ENCODE measurements at places on chromosomes 2 and 18.
A peak's percentile ranks its signal among the peaks of the same experiment; 100 is the strongest.

DNA sequence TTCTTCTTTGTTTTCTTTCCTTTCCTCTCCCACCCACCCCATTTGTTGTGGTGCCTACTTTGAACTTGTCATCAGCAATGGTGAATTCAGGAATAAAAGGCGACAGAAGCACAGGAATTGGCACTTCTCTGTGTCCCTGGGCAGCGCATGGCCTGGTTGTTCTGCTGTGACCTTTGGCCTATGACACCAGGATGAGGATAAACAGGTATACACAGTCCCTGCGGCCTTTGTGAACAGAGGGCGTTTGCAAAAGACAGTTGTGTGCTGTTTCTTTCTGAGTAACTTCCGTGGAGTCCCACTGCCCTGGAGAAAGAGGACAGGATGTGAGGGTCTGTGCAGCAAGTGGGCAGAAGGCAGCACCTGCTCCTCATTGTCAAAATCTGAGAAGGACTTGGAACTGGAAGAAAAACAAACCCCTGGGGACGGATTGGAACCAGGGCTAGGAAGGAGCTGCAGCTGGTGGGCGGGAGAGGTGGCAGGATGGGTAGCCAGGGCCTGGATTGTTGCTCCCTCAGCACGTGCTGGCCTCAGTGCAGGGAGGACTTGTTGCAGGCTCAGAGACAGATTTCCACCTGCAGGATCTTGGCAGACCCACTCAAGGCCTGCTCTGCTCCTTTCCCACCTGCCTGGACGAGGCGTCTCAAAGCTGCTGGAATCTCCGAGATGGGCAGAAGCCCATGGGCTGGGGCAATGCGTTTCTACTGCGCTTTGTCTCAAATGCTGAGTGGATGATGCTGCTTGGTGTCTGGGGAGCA, 159.5 kb downstream of the ACKR3 start:
- DNase-seq = no peak

GRCh38 chr18:45365835-45366234, 249.4 kb upstream of the SLC14A2 start:
- DNase-seq = no peak

GRCh38 chr2:241179899-241180298, 8.6 kb upstream of the ANO7 start:
- DNase-seq = no peak

DNA sequence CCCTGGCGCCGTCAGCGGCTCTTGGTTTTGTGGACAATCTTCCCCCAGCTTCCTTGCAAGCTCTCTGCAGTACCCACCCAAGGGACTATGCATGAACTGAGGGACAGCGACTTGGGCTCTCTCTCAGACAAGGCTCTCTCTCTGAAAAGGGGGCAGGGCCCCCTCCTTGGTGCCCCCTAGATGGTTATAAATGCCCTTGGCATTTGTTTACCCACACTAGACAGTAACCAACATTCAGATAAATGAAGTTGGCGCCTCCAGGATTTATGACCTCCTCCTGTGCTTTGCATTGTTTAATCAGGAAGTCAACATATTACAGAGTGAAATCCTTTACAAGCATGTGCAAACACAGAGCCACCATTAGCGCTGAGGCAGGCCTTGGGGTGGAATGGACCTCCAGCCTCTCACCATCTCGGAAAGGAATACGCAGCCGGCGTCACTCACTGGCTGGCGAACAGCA, 547.4 kb upstream of the ID2 start:
- DNase-seq = no peak

DNA sequence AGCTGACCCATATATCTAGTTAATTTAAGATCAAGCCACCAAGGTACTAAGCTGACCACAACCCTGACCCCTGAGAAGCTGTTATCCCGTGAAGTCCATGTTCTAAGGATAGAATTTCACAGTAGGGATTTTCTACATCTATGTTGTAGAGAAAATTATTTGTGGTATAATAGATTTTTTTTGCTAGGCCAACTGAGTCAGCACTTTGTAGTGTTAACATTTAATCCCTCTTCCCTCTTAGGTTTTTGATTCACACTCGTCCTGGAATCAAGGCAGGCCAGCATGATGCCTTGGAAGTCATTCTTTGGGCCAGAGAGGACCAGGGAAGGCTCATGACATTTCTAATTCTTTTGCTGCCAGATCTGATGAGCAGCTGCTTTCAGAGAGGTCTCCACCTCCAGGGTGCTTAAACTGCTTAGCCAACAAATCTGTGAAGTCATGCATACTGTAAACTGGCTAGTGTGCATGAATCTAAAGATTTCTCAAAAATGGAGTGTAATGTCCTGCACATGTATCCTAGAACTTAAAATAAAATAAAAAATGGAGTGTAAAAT, 102.5 kb downstream of the RBM43 start:
- DNase-seq = no peak

DNA sequence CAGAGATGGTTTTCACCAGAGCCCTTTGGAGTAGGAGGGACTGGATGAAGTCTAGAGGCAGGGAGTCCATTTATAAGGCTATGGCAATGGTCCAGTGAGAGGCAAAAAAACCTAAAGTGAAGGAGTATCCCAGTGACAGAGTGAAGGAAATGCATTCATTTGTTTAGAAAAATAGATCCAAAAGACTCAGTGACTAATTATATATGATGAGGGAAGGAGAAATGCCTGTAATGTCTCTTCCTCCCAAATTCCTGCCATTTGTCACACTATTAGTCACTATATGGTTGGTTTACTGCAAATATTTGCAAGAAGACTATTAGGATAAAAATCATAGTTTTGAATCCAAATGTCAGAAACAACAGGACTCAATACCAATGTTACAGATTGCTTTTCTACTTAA, 104.2 kb downstream of the ZNF521 start:
- no peak for DNase-seq

DNA sequence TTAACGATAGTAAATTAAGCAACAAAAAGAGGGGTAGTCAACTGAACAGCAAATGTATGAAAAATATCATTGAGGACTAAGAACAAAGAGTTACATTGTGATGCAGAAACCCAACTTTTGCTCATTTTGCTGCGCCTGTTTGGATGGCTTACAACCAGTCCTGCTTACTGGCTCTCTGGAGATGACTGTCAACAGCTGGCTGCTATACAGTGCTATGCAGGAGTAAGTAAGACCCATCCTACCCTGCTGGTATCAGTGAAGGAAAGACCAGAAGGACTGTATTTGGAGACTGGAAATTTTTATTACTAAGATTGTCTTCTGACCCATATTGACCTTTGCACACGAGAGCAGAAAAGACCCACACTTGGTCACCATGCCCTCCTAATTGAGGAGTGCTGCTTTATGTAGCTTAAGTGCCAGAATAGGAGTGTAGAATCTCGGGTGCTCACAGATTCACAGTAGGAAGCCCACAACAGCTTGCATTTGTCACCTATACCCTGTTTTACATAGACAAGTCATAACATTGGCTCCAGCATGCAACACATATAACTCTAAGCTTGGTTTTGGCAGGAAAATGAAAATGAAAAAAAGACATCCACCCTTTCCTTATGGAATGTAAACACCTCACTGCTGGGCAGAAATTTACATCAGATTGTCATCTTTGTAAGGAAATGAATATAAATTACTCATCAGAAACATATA, 1915.0 kb upstream of the CELF4 start:
- DNase-seq = no peak

DNA sequence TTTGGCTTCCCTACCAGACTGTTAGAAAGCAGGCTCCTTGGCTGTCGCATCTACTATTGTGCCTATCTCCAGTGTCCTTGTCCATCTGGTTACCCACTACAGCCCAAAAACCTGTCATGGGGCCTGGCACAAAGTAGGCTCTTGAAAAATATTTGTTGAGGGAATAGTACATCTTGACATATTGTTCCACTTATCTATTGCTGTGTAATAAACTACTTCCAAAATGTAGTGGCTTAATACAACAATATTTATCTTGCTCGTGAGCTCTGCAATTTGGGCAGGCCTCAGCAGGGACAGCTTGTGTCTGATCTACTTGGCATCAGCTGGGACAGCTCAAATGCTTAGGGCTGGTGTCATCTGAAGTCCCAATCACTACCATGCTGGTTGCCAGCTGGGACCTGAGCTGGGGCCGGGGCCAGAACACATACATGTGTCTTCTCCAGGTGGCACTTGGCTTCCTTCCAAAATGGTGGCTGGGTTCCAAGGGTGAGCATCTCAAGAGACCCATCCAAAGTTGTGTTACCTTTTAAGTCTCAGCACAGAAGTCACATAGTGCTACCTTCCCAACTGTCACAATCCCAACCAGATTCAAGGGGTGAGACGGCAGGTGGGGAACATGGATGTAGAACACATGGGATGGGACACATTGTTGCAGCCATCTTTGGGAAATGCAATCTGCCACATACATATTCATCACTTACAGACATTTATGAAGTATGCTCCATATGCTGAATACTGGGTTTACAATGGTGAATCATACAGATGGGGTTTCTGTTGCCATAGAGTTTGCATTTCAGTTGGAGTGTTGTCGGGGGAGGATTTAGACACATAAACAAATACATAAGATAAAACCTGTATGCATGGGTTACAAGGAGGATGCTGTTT, 134.2 kb downstream of the FOXI3 start:
- DNase-seq = no peak

- no peak for DNase-seq
Measured at GRCh38 chr2:129379411-129379810, 600.1 kb upstream of the RAB6C start.

DNA sequence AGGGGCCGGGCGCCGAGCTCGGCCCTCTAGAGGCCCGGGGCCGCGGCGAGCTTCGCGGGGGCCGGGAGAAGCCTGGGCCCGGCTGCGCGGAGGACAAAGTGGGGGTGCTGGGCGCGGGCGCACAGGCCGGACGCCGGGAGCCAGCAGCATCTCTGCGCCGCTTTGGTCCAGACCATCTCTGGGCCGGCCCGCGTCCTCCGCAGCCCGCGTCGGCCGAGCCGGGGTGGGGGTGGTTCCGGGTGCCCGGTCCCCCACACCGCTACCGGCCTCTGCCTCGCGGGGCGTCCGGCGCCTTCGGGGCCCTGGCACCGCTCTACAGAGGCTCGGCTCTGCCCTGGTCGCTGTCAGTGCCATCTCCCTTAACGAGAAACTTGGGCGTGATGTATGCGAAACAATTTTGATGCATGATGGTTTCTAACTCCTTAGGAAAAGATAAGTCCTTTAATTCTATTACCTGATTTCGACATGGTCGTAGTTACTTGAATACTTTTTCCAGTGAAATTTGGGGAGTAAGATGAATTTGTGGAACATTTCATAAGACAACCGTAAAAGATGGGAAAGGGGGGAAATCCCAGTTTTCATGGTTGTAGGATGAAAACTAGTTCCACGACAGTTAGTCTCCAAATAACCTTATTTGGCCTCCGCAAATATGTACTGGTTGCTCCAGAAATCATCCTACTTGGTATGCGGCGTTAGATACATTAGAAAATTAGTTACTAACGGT, 562 bp downstream of the TWSG1 start:
- peak; percentile 6 for DNase-seq

GRCh38 chr2:126889071-126889470, 9.6 kb upstream of the TEX51 start:
- DNase-seq = no peak

DNA sequence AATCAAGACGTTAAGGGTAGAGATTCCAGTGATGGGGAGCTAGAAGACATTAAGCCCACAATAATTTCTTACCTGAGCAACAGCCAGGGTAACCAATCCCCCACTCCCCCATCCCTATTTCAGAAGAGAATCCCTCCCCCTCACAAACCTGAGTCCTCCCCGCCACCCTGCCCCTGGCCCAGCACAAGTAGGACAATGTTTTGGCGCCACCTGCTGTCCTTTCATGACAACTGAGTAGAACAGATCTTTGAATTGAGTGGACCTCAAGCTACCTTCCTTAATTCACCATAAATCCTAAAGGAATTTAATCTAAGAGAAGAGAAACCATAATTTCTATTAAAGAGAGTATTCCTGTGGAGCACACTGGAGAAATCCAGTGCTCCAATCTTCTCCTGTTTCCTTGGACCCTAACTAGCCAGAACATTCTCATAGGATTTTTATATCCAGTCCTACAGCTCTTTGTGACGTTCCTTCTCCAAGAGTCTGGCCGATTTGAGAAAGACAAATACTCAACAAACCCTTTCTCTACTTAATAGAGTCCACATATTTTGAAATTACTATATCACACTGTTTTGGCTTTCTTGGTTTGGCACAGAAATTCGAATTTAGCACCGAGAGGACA, 41.1 kb downstream of the NHEJ1 start:
- DNase-seq = peak; percentile 61

DNA sequence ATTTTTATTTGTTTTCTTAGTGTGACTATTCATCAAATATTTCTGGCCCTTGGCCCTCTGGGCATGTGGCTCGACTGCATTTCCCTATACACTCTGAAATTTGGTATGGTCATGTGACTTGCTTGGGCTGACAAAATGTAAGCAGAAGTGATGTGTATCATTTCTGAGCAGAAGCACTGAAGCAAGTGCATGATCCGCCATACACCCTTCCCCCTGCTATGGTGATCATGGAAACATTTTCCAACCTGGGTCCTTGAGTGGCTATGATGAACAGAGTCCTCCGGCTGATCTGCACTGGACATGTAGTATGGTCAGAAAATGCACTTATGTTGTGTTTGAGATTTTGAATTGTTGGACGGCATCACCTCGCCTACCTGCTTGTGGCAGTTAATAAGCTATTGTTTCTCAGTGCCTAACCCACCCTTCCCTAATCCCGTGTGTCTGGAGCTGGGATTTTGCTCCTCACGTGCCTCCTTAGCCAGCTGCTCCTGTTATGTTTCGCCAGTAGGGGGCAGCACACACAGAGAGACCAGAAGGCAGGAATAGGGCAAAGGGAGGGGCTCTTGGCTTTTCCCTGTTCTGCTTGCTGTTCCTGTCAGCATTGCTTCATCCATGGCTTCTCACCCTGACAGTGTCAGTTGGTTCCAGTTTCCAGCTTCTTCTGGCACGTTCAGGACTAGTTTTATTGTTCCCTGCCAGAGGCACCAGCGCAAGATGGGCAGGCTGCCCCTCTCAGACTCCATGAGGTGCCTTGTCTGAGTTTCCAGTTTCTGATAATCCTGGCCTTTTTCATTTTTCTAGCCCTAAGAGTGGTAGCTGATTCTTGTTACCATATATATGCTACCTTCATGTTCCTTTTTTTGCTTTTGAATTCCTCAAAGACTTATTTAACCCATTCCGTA, 207.4 kb downstream of the ARL6IP6 start:
- peak; percentile 80 for DNase-seq

Data from NCI-H460 (cell line).